ENCODE measurements at places on chromosomes 4 and X. TPM values are rescaled to one million over a fixed set of nuclear protein-coding genes. Genes with fewer than 3 reads are reported as not detected.

MAEA gene
- 26.6 TPM for total RNA-seq

ANKRD17 gene
- total RNA-seq = 76.9 TPM

ANOS1 gene
- 7.1 TPM for total RNA-seq

RS1 gene
- total RNA-seq = not detected

ZNF141 gene
- total RNA-seq = 45.5 TPM

SATL1 gene
- total RNA-seq = 0.21 TPM

ZAR1 gene
- 0.27 TPM for total RNA-seq

RNF212 gene
- total RNA-seq = 5.6 TPM

MXRA5 gene
- 16.8 TPM for total RNA-seq

BRCC3 gene
- total RNA-seq = 22.8 TPM

RBM47 gene
- 64.4 TPM for total RNA-seq

TRIM2 gene
- 40.0 TPM for total RNA-seq
